Neural crest cell (in vitro differentiated cells): ENCODE measurements at places on chromosomes 7 and 10. TPM values are rescaled to one million over a fixed set of nuclear protein-coding genes. Genes with fewer than 3 reads are reported as not detected.

- DNase-seq, result no peak
Observed at GRCh38 chr10:72087969-72088888, at the start of gene SPOCK2. Gene SPOCK2, minus strand, starts transcription at chr10:72088551. Its CDS starts 223 bp downstream, at chr10:72088328.

DNA sequence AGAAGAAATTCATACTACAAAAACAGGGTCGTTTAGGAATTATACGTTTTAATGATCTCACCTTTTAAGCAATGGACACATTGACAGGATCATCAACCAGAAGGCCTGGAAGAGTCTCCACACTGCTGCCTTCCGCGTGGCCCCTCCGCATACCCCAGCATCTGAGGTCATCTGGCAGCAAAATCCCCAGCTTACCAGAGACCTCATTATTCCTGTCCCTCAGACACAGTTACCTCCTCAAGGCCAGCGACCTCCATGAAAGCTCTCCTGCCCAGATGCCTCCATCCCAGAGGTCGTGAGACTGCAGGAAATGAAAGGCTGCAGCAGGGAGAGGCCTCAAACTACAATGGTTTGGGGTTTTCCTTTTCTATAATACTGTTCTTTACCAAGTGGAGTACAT is 14.8 kb upstream of the GSAP start:
- no peak for DNase-seq

- no peak for DNase-seq
Observed at GRCh38 chr7:66639773-66640172, 11.1 kb downstream of the KCTD7 start.

GRCh38 chr10:50605269-50605950 is 18.3 kb downstream of the SGMS1 start:
- no peak for DNase-seq

DNA sequence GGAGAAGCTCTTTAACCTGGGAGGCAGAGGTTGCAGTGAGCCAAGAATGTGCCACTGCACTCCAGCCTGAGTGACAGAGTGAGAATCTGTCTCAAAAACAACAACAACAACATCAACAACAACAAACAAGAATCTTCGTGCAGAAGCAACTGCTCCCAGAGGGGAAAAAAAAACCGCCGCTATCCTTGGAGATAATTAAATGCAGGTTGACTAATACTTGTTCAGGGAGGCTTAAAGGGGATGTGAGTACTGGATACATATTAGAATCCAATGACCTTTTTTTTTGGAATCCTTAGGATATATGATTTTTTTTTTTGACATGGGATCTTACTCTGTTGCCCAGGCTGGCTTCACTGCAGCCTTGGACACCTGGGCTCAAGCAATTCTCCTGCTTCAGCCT is 89.6 kb upstream of the FAM171A1 start:
- no peak for DNase-seq

GRCh38 chr7:11404355-11404754 is 427.6 kb downstream of the THSD7A start:
- DNase-seq, result no peak

DNA sequence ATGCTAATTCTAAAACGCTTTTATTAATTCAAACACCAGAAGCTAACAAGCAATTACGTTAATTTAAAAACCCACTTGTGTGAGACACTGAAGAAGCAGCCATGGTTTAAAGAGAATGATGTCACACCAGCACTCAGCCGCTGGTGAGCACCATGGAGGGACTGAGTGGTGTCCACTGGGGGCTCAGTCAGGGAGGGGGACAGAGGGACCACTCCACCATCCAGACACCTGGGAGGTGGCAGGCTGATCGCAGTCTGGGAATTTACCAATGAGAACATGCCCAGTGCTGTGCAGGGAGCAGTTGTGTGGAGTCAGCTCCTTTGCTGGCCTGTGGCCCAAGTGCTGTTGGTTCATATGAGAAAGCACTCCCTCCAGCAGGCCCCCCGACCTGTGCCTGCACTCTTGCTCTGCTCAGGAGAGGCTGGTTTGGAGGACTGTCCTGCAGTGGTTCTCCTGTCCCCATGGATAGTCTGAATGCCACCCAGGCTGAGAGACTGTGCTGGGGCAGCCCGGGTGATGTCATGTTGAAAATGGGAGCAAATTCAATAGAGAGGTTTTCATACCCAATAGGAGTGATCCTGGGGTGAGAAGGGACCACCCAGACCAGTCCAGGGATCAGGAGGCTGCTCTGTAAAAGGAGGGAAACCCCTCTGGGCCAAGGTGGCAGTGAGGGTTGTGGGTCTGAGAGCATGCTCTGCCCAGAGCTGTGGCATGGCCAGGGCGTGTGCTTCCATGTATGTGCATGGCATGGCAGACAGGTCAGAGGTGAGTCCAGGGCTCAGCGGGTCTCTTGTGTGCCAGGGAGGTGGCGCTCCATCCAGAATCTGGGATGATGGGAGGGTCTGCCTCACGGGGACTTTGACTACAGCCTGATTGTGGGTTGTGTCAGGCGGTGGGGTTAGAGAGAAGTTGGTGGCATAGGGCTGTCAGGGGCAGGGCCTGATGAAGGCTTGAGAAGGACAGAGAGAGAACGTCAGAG is 12.7 kb downstream of the ADCY1 start:
- DNase-seq, result no peak

- DNase-seq, result no peak
Observed at GRCh38 chr10:58970160-58970915, 206.1 kb upstream of the PHYHIPL start.

DNA sequence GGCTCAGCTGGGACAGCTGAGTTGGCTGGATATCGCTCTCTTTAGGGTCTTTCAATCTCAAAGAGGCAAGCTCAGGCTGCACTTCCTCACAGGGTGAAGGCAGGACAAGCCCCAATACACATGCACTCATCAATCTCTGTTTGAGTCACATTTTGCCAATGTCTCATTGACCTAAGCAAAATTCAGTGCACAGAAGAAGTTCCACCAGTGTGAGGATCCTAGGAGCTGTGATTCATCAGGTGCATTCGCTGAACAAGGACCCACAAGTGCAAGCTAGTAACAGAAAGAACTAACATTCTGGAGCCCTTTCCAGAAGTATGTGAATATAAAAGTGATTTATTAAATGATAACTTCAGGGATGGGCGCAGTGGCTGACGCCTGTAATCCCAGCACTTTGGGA is 477.2 kb downstream of the GPAM start:
- DNase-seq, result no peak

GRCh38 chr7:4747746-4748145 is 27.7 kb upstream of the AP5Z1 start:
- no peak for DNase-seq

DNA sequence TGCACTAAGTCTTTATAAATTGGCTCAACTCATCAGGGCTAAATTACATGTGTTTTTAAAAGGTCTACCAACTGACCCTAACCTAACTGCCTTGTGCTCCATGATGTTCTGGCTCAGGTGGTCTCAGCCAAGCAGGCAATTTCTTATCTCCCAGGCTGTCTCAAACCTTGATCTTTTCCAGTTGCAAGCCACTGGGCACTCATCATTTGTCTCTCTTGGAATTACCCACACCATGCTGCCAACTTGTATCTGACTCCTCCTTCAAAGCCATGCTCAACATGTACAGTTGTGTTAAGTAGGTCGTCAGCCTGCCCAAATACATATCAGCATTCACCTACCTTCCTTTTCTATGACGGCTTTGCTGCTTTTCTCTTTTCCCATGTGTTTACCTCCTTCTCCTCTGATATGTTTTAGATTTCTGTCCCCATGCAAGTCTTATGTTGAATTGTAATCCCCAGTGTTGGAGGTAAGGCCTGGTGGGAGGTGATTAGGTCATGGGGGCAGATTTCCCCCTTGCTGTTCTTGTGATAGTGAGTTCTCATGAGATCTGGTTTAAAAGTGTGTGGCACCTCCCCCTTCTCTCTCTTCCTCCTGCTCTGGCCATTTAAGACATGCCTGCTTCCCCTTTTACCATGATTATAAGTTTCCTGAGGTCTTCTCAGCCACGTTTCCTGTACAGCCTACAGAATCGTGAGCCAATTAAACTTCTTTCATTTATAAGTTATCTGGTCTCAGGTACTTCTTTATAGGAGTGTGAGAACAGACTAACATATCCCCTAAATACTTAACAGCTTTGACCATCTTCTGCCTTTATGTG is 130.0 kb downstream of the ELAPOR2 start:
- no peak for DNase-seq

GRCh38 chr10:132721725-132722124 is 64.2 kb downstream of the NKX6-2 start:
- no peak for DNase-seq

GRCh38 chr7:143410521-143411004 is 1.9 kb upstream of the EPHA1 start:
- no peak for DNase-seq

- no peak for DNase-seq
Observed at GRCh38 chr7:35355199-35355598, 101.3 kb upstream of the TBX20 start.

DNA sequence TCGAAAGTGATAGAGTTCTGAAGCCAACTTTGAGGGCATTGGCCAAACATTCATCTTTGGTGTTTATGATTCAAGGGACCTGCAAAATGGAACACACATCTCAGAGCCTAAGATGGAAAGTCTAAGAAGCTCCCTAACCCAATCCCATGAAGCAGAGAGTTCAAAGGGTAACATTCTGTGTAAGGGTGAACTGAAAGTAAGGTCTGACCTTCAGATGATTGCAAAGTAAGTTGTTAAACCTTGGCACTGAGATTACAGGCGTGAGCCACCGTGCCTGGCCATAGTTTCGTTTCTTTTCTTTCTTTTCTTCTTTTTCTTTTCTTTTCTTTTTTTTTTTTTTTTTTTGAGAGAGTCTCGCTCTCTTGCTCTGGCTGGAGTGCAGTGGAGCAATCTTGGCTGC is 2.2 kb downstream of the ZNF212 start:
- no peak for DNase-seq

GRCh38 chr7:94662548-94662947 is 6.6 kb upstream of the SGCE start:
- DNase-seq, result no peak

GRCh38 chr10:58952747-58953466 is 223.5 kb upstream of the PHYHIPL start:
- peak; percentile 65 for DNase-seq

DNA sequence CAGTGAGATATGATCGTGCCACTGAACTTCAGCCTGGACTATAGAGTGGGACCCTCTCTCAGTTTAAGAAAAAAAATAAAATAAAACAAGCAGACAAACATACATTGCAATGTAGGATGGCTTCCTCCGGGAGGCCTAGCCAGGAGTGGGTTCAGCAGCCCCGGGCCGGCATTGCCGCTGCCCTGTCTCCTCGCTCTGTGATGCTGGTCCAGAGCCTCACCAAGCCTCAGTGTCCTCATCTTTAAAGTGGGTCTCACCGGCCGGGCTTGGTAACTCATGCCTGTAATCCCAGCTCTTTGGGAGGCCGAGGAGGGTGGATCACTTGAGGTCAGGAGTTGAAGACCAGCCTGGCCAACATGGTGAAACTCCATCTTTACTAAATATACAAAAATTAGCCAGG is 71.6 kb downstream of the PTPRE start:
- no peak for DNase-seq

The GJD4 gene
- total RNA-seq, result not detected in 2 replicates

The PTN gene
- 228 and 240 TPM in 2 replicates for total RNA-seq

The HTRA1 gene
- 8.2 and 9.0 TPM in 2 replicates for total RNA-seq

The XRCC2 gene
- 28.2 and 30.7 TPM in 2 replicates for total RNA-seq

The MSMB gene
- not detected in 2 replicates for total RNA-seq

The PTF1A gene
- 0.16 TPM in 1 of 2 replicates, not detected in the other for total RNA-seq

The ANK3 gene
- total RNA-seq, result 44.6 and 45.2 TPM in 2 replicates

The SPDYE5 gene
- total RNA-seq, result not detected in 2 replicates

The SFRP4 gene
- total RNA-seq, result not detected in 2 replicates
